ENCODE measurements at places on chromosomes 4 and X.

- DNase-seq = no peak
Measured at GRCh38 chr4:22932326-22932725, 239.6 kb downstream of the GBA3 start.

- DNase-seq = no peak
Measured at GRCh38 chr4:32988165-32988811, 2268.1 kb downstream of the PCDH7 start.

DNA sequence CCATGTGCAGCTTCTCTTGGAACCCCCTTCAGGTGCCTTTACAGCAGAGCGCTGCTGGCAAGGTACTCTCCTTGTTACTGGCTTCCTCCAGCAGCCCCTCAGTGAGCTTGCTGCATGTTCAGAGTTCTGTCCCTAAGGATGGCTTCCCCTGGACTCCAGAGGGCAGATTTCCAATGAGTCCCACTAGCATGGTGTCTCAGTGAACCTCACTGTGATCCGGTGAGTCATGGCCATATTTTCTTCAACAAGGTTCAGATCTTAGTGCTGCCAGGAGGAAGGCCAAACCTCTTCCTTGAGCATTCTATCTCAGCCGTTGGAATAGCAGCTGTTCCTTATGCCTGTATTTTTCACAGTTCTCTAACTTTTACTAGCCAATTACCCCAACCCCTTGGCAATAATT, 98.8 kb downstream of the CASK start:
- no peak for DNase-seq

DNA sequence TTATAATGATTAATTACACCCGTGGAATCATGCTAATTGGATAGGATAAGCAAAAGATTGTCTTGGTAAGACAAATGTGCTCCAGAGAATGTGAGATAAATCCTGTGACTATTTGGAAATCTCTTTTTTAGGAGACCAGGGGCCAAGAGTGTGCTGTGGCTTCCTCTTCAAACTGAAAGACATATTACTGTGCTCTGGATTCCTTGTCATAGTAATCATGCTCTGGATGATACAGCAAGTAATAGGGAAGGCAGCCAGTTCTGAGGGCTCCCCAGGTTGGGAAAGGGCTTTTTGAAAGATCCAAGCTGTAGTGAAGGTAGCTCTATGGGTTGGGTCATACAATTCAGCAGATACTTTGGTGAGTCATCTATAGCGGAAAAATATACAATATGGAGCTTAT, 600.5 kb downstream of the PCDH18 start:
- DNase-seq = no peak

DNA sequence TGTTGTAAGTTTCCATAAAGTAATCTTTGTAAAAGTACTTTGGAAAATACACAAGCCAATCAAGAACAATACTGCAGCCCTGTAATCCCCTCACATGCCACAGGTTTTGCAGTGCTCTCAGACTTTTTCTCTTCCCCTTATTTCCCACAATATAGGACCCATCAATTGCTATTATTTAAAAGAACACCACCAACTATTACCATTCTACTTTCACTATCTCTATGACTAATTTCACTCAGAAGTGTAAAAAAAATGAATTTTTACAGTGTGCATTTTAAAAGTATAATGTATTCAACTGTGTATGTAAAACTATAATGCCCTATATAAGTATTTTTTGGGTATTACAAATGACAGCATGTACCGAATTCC, 1.7 kb downstream of the ATP8A1 start:
- DNase-seq = peak; percentile 21

- DNase-seq = no peak
Measured at GRCh38 chrX:137858106-137858505, 292.2 kb downstream of the ZIC3 start.

- no peak for DNase-seq
Measured at GRCh38 chr4:71453531-71453930, 114.7 kb downstream of the SLC4A4 start.

DNA sequence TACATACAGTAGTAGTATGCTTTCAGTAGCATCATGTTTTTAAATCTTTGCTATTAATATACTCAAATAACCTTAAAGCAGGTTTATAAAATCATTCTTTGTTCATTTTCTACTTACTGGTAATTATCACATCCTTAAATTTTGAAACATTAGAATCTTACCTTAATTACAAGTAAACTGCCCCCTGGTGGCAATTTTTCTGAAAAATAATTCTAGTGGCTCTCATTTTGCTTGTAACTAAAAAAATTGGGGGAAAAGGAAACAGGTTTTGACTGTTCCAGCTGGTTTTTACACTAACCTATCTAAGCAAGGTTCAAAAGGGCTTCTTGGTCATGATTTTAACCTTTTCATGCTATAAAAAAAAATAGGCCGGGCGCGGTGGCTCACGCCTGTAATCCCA, 18.5 kb upstream of the DCAF4L1 start:
- peak; percentile 60 for DNase-seq

DNA sequence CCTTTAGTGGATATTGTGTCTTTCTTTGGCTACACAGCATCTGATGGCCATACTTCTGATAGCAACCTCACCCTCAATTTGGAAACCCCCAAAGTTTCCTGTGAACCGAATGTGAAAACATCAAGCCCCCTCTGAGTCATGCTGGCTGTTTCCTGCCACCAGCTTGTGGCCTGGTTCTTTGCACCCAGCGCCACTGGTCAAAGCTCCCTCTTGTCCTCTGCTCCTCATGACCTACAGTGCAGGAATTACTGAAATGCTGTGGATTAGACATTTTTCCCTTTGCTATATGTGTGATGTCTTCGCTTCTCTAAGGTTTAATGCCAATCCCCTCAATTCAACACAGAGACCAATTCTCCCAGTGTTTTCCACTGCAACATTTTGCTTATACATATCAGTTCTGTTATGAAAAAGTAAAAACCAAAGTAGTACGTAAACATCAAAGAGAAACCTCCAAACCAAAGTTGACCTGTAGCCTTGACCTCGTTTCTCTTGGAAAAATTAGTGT, 224.0 kb upstream of the TENM3 start:
- DNase-seq = no peak

DNA sequence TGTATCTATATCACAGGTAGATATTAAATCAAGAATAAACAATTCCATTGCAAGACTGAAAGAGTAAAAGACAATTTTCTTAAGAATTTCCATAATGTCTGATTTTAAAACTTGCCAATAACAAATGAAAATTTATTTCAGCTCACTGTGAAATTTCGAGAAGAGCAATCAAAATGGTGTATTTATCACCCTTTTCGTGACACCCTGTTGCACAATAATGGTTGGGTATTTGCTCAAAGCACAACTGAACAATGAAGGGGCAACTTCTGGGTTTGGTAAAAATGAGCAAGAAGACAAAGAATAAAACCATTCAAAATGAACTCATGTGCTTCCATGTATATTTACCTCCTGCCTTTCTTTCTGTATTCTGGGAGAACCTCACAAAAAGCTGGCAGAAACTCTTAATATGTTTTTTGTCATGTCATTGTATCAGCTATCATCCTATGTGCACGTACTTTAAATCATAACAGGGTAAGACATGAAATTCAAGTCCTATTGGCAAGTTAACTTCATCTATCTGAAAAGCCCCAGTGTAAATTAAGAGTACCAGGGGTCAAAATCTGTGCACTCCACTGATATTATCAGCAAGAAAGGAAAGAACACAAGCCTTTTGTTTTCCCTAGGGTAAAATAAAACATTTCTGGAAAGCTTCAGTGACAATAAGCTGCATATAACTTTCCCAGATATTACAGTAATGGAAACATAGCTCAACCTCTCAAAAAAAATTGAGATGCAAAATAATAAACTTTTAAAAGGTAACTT, 126.9 kb upstream of the CBR4 start:
- DNase-seq = no peak

- no peak for DNase-seq
Measured at GRCh38 chr4:170033999-170034398, 7.8 kb upstream of the MFAP3L start.

All from NB4 (cell line).